NCI-H82 (cell line): ENCODE measurements at places on chromosomes 11 and 22.

DNA sequence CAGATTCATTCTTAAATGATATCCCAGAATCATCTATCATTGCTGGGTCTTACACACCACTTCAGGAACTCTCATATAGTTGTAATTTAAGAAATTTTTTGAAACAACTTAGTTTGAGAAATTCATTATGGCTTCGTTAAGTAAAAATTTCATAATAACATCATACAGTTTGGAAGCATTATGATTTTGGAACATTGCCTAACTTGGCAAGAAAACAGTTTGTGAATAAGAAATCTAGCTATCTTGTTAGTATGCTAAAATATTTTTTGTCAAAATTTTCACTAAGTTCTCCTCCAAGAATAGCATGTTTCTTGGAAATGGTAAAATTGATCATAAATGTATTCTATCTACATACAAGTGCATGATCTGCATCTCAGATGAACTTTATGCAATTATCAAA is 217.7 kb downstream of the CNTN5 start:
- DNase-seq, result no peak

- DNase-seq, result no peak
These were observed 36.2 kb downstream of the PISD start for GRCh38 chr22:31625661-31626426.

DNA sequence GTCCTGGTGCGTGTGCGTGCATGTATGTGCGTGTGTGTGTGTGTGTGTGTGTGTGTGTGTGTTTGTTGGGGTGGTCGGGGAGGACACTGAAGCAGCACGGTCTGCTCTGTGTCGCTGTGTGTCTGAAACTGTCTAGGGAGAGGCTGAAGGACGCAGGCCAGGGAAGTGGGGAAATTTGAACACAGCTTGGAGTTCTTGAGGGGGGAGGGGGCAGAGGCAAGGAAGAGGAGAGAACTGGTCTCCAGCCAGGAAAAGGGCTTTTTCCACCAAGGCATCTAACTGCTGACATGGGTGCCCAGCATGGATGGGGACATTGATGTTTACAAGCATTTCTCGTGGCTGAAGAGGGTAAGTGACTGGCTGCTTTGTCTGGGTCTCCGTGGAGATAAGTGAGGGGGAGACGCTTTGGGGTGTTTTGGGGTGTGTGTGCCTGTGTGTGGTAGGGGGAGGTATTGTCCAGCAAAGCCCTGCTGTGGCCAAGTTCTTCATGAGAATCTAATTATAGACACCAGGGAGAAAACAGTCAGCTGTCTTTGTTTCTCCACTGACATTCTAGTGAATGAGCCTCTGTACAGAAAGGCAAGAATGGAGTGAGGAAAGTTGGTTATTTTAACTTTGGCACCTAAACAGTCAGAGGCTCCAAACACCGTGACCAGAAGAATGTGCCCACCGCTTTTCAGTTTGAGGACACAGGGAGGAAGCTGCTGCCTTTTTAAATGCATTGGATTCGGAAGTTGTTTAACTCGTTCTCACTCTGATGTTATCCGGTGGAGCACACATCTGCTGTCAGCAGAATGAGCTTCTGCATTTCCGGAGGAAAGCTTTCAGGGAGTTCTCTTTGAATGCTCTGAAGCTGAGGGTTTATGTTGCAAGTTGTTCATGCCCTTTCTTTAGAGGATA is 63.7 kb downstream of the PPFIBP2 start:
- DNase-seq, result no peak

DNA sequence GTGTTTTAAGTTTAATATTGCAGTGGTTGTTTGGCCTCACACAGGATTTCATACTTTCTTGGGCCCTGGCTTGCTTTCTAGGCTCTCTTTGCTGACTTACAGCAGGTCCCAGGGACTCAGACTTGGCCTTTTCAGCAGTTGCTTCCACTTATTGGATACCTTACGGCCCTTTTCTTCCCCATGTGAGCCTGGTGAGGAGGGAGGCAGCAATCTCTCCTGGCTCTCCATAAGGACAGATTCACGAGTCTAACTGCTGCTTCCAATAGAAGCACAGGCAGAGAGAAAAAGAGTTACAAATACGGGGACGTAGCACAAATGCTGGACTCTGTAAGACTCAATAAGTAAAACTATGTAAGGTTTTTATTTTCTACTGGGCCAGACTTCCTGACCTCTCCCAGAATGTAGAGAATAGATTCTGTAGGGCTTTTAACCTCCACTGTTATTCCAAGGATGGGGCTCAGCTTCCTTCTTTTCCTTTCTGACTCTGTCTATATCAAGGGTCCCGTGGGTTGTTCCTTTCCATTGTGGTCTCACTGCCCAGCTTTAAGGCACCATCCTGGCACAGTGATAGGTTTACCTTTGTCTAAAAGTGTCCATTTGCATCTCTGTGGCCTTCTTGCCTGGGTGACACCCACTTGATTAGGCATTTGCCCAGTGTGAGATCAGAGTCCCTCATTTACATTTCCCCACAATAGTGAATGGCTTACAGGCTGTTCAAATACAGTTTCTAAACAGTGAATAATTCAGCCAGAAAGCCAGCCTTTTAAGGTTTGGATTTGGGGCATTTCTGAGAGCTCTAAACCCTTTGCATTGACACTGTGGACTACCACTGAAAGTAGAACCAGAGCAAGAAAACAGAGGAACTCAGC is 92.8 kb downstream of the RASSF10 start:
- DNase-seq, result no peak

DNA sequence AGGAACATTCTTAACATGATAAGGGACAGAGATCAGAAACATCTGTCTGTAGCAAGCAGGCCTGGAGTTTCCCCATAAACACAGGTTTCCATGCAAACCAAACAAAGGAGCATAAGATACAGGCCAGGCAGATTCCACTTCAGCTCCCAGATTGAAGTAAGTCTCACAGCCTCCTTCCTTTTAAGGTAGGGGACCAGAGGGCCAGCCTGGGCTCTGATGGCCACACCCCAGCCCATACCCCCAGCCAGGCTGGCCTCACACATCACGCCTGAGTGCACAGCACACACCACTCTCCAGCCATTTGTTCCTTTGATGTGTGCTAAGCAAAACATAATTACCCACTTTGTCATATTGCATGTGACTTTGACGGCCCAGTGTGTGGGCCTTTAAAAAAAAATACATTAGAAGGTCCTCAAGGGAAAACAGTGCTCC is 518.7 kb downstream of the NTM start:
- no peak for DNase-seq

GRCh38 chr22:49962012-49962750 is 1.6 kb downstream of the PIM3 start:
- DNase-seq, result peak; percentile 80

DNA sequence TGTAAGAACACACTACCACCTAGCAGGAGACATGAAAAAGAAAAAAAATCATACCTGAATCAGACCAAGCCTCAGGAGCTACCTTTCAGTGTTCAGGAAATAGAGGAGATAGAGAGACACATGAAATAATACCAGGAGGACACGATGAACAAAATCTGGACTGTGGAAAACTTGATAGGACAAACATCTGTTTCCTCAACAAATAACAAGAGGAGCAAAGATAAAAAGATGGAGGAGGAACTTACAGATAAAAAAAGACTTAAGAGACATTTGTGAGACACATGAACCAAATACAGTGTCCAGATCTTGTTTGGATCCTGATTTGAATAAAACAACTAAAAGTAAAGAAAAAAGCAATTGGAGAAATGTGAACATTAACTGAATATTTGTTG is 12.4 kb upstream of the KCNE3 start:
- no peak for DNase-seq

- no peak for DNase-seq
These were observed 6.0 kb upstream of the LGALS12 start for GRCh38 chr11:63499874-63500273.

DNA sequence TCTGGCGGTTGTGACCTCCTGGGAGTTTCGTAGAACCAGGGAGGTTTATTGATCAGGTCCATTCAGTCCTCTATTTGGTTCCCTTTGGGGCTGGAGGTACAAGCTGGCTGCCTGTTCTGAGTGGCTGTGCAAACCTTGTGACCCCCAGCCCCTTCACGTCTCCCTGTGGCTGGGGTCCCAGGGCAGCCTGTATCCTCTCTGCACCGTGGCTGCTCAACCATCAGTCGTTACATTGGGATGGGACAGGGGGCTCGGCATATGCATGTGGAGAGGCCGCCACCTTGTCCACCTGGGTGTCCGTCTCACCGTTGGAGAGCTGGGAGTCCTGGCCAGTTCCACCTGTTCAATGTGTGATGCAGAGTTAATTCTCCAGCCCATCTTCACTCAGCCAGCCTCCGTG is 195.7 kb downstream of the TBC1D22A start:
- no peak for DNase-seq

GRCh38 chr11:575996-576768 is at the start of gene PHRF1:
Gene PHRF1 (plus strand): TSS chr11:576470. CDS start chr11:581513, 5,043 bp downstream.
- DNase-seq, result peak; percentile 92

DNA sequence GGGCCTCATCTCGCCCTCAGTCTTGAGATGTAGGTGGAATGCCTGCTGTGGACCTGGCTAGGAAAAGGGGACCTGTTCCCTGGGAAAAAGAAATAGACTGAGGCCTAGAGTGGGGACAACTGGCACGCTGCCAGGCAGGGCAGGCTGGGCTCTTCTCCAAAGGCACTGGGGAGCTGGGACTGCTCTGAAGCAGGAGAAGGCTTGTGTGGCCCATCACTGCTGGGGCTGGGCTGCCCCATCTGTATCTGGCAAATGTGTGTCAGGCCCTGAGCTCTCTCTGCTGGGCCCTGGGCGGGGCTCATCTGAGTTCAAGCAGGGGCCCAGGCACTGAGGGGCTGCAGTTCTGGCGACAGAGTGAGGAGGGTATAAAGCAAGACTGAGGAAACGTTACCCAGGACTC is 32.9 kb downstream of the ARVCF start:
- DNase-seq, result no peak

DNA sequence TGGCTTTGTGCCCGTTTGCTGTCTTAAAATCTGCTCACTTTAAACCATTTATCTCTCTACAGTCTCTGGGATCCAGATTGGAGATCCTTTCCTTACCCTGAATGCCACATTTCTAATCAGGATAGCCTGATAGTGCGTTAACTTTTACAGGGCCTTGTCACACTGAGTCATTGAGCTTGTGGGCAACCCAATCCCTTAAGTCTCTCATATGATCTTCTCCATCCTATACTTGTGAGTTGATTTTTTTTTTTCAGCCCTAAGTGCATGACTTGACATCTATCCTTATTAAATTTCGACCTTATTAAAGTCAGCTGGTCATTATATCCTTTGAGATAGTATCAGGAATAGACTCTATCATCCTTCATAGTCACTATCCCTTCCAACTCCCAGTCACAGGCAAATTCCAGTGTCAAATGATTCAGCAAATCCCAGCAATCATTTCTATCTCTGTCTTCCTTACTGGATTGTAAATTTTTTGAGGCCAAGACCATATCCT is 57.7 kb downstream of the TEAD1 start:
- DNase-seq, result peak; percentile 42

DNA sequence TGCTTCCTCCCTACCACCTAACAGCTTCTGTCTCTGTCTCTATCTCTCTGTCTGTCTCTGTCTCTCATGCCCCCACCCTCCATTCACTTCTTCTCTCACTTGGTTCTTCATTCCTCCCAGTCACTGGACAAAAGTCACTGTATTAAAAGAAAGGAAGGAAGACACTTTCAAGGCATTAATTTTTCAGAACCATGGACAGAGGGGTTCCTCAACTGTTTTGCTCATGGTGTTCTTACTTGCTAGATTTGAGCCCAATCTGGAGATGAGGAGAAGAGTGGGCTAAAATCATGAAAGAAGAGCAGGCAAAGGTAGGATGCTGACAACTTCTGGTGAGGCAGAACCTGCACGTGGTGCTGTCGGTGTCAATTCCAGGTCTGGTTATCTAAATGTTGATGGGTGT is 116.7 kb upstream of the LARGE1 start:
- no peak for DNase-seq

- DNase-seq, result no peak
These were observed 552 bp downstream of the DSCAML1 start for GRCh38 chr11:117796456-117796871.

DNA sequence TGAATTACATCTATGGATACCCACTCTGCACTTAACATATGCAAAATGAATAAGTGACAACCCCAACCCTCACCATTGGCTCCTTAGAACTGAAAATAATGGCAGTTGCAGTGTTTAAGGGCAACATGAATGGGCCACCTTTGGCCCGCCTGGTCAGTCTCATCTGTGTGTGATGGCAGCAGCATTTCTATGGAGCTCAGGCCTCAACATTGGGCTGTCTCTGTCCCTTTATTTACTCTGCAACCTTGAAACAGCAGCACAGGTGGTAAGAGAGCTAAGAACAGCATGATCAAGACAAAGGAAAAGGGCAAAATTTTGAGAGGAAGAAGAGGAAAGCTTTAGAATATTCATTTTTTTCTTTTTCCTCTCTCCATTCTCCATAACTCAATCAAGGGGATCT is 38.3 kb upstream of the TMEM135 start:
- no peak for DNase-seq

GRCh38 chr11:64553554-64554201 is 37.3 kb upstream of the SLC22A12 start:
- peak; percentile 67 for DNase-seq

GRCh38 chr11:10017911-10018310 is 276.1 kb downstream of the SBF2 start:
- DNase-seq, result no peak
